IPS DF 19.7 (cell line): ENCODE measurements at places on chromosomes 5 and 9.

DNA sequence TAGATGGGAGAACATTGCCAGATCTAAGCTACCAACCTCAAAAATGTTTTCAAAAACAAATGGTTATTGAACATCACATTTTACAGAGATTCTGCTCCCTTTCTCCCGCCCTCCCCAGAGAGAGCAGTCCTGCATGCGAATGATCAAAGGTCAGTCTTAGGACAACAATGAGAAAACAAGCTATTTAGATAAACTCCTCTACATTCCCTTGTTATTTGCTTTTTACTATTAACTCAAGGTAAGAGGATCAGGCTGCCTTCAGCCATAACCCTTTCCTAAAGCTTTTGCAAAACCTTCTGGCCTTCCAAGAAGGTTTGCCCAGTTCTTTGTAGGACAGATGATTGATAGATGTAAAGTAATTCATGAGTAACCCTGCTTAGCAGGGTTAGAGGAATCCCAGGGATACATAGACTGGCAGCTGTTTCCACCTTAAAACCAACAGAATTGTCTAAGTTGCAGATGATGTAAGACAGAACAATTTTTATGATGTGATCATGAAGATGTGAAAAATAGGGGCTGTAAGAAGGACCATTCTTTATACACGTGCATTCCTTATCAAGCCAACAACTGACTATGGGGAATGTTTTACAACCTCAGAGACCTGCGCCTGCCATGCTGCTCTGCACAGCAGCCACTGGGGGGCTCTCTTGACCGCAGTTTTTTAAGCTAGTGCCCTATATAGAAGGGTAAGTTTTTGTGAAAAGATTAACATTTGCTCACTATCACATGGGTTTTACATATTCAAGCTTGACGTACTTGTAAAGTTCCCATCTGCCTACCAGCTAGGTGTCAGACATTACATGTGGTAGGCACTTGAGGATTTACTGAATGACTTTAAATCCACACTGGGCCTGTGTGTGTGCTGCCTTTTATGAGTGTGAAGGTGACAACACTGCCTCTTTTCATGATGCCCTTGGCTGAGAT lies 2.3 kb upstream of the ZNF782 start:
- DNase-seq, result no peak

DNA sequence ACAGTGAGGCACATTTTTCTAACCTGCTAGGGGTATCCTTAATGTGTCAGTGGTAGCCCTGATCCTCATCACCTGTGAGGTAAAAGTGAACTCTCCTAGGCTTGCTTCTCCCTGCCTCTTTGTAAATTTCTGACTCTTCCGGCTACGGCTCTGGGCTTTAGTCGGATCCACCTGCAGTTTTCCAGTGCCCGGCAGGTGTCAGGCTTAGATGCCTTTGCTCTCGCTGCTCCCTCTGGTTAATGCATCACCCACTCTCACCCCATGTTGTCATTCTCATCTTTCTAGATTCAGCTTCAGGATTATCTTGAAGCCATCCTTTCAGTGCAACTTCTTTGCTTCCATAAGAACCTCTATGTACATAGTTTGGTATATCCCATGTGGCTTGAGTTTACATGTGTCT lies 3.6 kb downstream of the CEP78 start:
- no peak for DNase-seq

GRCh38 chr5:147490989-147491388 lies 18.9 kb downstream of the DPYSL3 start:
- DNase-seq, result no peak

GRCh38 chr5:35454011-35454525 lies 163.6 kb upstream of the SPEF2 start:
- no peak for DNase-seq

GRCh38 chr5:16906255-16906654 lies 29.8 kb downstream of the MYO10 start:
- DNase-seq, result no peak

GRCh38 chr9:37353791-37354190 lies 68.7 kb upstream of the GRHPR start:
- DNase-seq, result no peak

DNA sequence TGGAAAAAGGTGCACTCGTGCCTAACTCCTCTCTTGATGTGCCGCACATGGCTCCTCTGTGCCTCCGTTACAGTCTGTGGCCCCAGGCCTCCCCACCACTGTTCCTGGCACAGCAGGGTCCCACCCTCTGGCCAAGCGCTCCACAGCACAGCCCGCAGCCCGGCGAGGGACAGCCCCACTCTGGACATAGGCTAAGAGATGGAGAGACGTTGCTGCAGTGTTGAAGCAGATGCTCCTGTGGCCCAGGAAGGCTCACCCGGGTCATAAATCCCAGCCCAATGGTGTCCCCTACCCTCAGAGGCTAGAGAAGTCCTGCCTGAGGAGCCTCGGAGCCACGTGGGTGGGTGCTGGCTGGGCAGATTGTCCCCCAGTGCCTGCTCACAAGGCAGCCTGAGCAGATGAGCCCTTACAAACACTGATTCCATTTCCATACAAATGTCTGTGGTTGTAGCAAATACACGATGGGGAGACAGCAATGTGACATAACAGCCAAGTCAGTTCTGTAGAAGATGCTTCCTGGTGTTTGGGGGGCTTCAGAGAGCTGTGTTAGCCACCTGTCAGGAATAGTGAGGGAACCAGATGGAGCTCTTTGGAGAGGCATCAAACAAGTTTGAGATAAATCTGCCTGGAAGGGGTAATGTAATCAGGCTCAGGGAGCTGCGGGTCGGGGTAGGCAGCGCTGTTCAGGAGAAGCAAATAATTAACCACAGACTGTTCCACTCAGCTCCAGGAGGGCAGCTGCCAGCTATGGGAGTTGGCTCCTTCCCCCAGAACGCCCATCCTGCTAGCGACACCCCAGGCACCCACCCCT lies 41.7 kb downstream of the C5orf15 start:
- no peak for DNase-seq

- DNase-seq, result no peak
Observed at GRCh38 chr5:76303921-76304320, 99.2 kb upstream of the IQGAP2 start.

DNA sequence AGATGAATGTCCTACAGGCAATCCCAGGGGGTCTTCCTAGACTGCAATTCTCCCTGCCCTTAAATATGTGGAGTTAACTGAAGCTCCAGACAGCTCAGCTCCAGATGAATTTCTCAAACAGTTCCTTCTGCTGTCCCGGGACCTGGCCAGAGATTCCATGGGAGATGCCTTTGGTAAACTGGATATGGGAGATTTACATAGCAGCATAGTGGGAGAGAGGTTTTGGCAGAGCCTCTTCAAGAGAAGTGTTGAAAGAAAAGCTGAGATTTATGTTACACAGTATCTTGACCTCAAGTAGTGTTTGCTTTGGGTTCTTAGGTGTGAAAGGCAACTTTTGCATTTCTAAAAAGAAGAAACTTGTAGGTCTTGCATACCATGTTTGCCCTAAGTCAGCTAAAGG lies 364.9 kb downstream of the ARRDC3 start:
- no peak for DNase-seq

- no peak for DNase-seq
Observed at GRCh38 chr5:177317959-177318377, 6.3 kb upstream of the MXD3 start.

DNA sequence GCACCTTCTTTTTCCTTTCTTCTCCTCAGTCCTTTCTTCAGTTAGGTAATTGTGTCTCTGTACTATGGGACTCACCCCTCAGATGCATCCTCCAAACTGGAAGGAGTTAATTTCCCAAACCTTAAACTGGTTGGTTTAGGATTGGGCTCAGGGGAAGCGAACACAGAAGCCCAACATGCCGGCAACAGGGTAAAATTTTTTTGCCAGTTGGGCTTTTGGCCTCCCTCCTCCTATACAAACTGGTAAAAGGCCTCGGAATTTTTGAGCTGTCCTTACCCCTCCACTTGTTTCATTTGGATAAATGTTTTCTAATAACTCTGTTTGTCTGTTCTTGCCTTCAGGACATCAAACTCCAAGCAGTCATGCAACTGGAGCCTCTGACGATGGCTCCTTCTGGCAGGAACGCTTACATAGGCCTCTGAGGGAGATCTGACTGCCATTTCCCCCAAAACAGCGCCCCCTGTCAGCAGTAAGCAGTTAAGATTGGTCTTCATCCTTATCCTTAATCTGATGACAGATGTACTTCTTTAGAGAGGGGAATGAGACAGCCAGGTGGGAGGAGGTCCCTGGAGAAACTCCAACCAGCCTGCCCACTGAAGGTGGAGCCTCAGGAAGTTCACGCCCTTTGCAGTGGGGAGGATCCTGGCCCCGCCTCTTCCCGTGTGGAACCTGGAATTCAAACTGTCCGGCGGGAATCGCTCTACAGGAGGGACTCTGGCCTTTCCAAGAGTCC lies 57.8 kb upstream of the SPINK5 start:
- peak; percentile 64 for DNase-seq

DNA sequence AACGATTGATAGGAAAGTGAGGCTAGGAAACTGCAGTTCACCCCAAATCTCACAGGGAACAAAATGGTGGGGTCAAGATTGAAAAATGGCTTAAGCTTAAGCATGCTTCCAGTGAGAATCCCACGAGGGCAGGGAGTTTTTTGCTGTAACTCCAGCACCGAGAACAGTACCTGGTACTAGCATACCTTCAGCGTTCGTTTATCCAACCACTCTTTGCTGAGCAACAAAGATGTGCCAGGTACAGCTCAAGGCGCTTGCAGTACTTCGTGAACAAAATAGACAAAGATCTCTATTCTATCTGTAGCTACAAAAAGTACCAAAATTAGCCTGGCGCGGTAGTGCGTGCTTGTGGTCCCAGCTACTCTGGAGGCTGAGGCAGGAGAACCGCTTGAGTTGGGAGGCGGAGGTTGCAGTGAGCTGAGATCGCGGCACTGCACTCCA lies 778 bp upstream of the PPP6C start:
- no peak for DNase-seq

DNA sequence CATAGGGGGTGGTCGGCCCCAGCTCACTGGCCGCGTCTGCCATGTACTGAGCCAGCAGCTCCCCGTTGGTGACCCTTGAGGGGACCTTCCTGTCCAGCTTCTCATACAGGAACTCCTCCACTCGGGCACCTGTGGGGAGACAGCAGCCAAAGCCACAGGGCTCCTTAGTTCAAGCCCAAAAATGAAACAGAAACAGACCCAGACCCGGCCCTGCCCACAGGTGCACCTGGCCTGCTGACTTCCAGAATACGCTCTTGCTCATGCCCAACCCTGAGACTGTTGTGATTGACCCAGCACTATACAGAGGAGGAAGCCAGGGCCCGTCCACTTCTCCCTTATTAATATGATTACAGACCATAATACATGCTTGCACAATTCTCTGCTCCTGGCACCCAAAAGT lies 7.0 kb downstream of the SH3GLB2 start:
- DNase-seq, result no peak

DNA sequence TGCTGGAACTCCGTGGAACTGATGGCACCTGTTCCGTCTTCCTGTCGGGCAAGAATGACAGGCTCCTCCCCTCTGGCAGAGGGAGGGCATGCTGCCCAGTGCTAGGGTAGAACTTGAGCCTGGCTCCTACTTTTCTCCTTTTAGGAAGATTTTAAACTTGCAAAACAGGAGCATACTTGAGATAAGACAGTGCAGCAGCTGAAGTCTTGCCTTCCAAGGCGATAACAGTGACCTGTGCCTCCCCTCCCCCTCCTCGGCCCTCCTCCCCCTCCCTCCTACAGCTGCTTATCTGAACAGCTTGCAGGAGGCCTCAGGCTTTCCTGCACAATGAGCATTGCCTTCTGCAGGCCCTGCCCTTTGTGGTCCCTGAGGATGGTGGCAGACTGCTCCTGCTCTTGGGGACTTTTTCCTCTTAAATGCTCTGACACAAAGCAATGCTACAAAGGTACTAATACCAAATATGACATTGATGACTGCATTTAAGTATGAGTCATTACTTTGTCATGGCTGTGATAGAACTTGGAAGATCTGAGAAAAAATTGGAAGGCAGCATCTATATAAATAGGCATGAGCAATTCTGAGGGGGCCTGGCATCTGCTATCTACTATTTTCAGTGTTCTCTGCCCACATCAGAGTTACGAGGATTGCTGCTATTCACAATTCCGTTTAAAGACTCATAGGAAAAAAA lies 2.0 kb downstream of the GADD45G start:
- no peak for DNase-seq

DNA sequence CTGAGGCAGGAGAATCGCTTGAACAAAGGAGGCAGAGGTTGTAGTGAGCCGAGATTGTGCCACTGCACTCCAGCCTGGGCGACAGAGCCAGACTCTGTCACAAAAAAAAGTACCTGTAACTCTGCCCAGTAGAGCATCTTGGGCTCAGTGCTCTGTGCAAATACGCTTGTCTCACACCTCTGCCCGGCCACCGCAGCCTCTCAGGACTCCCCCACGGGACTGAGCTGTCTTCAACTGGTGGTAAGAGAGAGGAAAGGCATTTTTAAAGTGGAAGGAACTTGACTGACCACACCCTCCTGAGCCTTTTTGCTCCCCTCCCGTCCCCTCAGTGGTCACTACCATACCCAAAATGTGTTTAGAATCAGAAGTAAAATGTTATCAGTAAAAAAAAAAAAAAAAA lies 174.3 kb upstream of the PIK3R1 start:
- no peak for DNase-seq

- DNase-seq, result no peak
Observed at GRCh38 chr5:68115584-68115983, 100.0 kb upstream of the PIK3R1 start.

DNA sequence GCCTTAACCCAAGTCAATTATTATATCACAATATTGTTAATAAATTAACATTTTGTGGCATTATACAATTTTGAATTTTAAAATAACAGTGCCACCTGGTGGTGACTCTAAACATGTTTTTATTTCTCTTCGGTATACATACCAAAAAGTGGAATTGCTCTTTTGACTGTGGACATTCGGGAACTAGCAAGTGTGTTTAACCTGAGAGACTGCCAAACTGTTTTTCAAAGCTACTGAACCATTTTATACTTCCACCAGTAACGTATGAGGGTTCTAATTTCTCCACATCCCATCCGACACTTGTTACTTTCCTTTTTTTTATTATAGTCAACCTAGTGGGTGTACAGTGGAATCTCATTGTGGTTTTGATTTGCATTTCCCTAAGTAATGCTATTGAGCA lies 18.3 kb upstream of the HSDL2 start:
- DNase-seq, result no peak

DNA sequence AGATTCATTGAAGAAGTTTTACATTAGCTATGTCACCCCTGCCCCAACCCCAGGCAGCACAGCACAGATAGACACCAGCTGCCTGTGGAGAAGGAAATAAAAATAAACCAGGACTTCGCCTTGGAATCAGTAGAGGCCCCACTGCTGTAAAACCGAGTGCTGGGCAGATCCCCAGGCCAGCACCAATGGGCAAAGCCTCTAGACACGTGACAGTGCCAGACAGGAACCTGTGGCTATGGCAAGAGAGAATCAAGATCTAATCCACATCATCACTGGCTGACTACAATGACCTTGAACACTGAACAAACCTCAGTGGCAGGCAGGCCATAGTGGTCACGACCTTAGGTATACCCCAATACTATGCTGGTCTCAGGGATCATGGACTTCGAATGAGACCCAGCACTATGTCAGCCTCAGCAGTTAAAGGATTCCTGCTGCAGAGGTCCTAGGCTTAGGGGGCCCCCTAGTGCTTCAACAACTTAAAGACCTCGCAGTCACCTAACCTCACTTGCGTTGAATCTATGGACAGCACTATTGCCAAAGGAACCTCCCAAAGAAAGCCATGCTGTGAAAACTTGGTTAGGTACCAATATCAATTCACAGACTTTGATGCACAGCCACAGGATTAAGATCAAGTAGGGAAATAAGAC lies 2118.6 kb upstream of the C9orf72 start:
- peak; percentile 48 for DNase-seq
